ENCODE measurements at places on chromosomes 4 and X.

GRCh38 chr4:77496457-77496856, 109.2 kb upstream of the CXCL13 start:
- DNase-seq = no peak

DNA sequence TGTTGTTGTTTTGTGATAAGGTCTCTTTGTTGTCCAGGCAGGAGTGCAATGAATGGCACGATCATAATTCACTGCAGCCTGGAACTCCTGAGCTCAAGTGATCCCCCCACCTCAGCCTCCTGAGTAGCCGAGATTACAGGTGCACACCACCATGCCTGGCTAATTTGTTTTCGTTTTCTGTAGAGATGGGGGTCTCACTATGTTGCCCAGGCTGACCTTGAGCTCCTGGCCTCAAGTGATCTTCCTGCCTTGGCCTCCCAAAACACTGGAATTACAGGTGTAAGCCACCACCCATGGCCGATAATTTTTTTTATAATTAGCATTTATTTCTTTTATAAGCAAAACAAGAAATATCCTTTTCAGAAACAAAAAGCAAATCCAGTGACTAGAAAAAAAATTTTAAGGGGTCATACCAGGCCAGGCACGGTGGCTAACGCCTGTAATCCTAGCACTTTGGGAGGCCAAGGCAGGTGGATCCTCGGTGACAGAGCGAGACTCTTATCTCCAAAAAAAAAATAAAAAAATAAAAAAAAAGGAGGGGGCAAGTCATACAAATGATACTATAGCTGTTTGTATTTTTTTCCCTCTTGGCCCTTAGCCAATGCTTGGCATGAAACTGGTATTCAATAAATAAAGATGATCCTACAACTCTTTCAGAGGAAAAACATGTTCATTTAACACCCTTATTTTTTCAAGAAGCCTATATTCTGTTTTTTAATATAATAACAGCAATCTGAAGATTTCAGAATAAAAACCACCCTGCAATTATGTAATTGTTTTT, 3.4 kb downstream of the PLAC8 start:
- no peak for DNase-seq

GRCh38 chr4:57265831-57266582, 155.8 kb upstream of the IGFBP7 start:
- DNase-seq = no peak

GRCh38 chrX:78950009-78950835, 5.0 kb downstream of the P2RY10 start:
- DNase-seq = no peak

DNA sequence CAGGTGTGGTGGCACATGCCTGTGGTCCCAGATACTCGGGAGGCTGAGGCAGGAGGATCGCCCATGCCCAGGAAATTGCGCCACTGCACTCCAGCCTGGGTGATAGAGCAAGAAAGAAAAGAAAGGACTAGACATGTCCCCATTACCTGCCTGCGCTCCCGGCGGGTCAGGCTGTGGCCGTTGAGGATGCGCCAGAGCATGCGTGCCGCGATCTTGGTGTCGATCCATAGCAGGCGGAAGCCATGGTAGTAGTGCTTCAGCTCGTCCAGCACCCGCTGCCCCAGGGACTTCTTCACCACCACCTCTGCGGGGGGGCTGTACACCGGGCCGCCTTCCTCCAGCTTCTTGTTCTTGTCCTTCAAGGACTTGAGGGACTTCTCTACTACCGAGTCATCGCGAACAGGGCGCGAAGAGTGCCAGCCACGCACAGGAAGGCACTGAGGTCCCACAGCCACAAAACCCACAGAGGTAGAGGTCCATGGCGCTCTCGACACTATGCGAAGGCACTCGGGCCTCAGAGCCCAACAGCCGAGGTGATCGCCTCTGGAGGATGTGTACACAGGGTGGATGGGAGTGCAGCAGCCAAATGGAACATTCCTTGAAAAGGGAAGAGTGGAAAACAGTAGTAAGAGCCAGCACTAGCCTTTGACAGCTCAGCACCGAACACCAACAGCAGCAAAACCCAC, 14.6 kb downstream of the LETM1 start:
- DNase-seq = no peak

DNA sequence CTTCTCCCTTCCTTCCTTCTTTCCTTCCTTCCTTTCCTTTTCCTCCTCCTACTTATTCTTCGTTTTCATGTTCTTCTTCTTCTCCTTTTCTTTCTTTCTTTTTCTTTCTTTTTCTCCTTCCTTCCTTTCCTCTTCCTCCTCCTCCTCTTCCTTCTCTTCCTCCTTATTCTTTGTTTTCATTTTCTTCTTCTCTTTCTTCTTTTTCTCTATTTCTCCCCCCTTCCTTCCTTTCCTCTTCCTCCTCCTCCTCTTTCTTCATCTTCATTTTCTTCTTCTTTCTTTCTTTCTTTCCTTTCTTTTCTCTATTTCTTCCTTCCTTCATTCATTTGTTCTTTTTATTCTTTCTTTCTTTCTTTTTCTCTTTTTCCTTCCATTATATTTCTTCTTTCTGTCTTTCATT, 671.6 kb downstream of the IQCM start:
- DNase-seq = no peak

All from activated CD4-positive, CD25-positive, alpha-beta regulatory T cell treated with anti-CD3 and anti-CD28 coated beads, Interleukin-2, amount 50 U/mL, for 16 hours (primary cell).